Amniotic stem cell (primary cell): ENCODE measurements at places on chromosomes 5 and 9.

GRCh38 chr5:78339617-78340436 is 20.6 kb upstream of the SCAMP1 start:
- DNase-seq = no peak

GRCh38 chr5:74543162-74543995 is 97.1 kb downstream of the ENC1 start:
- peak; percentile 56 for DNase-seq

DNA sequence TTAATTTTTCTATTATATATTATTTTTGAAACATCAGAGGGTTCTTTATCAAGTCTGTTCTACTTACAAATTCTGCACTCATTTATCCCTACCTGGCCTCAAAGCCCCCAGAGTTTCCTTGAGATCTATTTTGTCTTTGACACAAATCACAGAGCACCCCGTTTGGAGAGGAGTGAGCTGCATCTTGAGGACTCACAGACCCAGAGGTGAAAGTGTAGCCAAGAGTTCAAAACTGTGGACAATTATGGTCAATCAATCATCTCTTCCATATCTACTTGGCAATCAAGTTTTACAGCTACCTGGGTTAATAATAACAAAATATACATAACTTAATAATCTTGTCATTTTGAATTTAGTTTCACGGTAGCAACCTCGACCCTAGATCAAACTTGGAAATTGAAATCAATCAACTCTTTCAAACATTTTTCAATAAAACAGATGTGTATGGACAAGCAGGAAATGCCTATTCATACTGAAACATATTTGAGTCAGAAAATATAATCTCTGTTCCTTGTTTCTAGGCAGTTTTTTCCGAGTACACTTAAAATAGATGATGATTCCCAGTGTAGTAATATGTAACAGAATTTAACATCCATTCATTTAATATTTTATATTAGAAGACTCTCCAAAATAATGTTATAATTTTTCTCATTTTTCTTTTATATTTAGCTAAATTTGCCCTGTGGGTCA is 13.7 kb upstream of the SYK start:
- DNase-seq = no peak

GRCh38 chr9:86333651-86334050 is 20.6 kb downstream of the TUT7 start:
- DNase-seq = no peak

- no peak for DNase-seq
Observed at GRCh38 chr9:124625087-124625486, 117.9 kb upstream of the NR5A1 start.

- no peak for DNase-seq
Observed at GRCh38 chr5:174180639-174181038, 135.1 kb downstream of the NSG2 start.

- DNase-seq = no peak
Observed at GRCh38 chr9:128675382-128675781, 13.6 kb upstream of the SET start.
